ENCODE measurements at places on chromosomes 12 and 14.

DNA sequence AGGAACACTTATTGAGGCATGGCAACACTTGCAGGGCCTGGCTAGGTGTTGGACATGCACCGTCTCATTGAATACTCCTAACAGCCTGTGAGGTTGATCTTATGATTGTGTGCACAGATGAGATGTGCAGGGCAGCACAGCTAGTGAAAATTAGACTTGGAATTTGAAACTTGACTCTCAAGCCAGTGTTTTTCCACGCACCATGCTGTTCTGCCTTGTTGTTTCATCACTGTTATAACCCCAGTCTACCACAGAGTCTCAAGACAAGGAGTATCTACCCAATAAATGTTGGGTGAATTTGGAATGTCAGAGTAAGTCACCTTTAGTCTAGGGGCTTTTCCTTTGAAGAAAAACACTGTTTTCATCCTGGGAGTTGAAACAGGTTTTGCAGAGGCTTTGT, 55.8 kb upstream of the LRIG3 start:
- H3K4me3 ChIP-seq = no peak overlapping the region
- H3K27ac ChIP-seq = no peak overlapping the region
- DNase-seq = no peak
- H3K4me1 ChIP-seq = no peaks in the 10 kb centered on the region

GRCh38 chr14:63493246-63493645, 49.9 kb downstream of the PPP2R5E start:
- H3K27me3 ChIP-seq = no peaks in the 10 kb centered on the region
- H3K4me3 ChIP-seq = no peak overlapping the region
- no peak for DNase-seq
- no peaks in the 10 kb centered on the region for H3K36me3 ChIP-seq
- H3K27ac ChIP-seq = no peak overlapping the region
- peaks cover 68% of the 10 kb centered on the region for H3K4me1 ChIP-seq

GRCh38 chr12:94269316-94269999, 121.1 kb downstream of the PLXNC1 start:
- peaks cover 4% of the 10 kb centered on the region for H3K4me1 ChIP-seq
- no peaks in the 10 kb centered on the region for H3K36me3 ChIP-seq
- H3K27ac ChIP-seq = no peak overlapping the region

DNA sequence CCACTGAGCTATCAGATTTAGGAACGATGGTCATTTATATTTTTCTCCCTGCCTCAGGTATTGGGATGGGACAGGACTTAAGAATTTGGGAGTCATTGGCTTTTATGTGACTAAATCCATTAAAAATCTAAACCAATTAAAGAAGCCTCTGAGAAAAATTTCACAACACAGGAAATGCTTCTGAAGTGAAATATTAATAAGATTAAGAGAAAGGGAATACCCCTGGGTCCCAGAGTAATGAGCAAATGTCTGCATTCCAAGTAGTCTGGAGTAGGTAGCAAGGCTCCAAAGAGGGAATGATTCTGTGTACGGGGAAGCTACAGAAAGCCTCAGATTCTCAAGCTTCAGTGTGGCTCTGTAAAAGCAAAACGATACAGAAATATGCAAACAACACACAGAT, 707 bp upstream of the MED6 start:
- H3K4me1 ChIP-seq = peaks cover 20% of the 10 kb centered on the region
- DNase-seq = no peak
- H3K27ac ChIP-seq = no peak overlapping the region
- H3K36me3 ChIP-seq = peaks cover under 1% of the 10 kb centered on the region
- peak overlapping the region; percentile 94 for H3K4me3 ChIP-seq
- H3K27me3 ChIP-seq = no peaks in the 10 kb centered on the region

GRCh38 chr14:93231129-93231979, 24.3 kb downstream of the UBR7 start:
- no peak for DNase-seq
- H3K4me1 ChIP-seq = peaks cover 3% of the 10 kb centered on the region
- H3K27me3 ChIP-seq = no peaks in the 10 kb centered on the region
- H3K36me3 ChIP-seq = peaks cover 18% of the 10 kb centered on the region
- peak overlapping the region; percentile 71 for H3K4me3 ChIP-seq

Measured in thoracic aorta (tissue), 2 donors.